Cardiac fibroblast (primary cell): ENCODE measurements at places on chromosomes 13 and 19.

- DNase-seq = no peak
Measured at GRCh38 chr13:103759361-103759760, 693.1 kb upstream of the SLC10A2 start.

GRCh38 chr13:72259528-72259927 lies 392.5 kb upstream of the DACH1 start:
- no peak for DNase-seq

- no peak for DNase-seq
Measured at GRCh38 chr13:44136696-44137268, 236.8 kb upstream of the SERP2 start.

GRCh38 chr13:41582027-41582463 lies 124.7 kb downstream of the RGCC start:
- DNase-seq = no peak

DNA sequence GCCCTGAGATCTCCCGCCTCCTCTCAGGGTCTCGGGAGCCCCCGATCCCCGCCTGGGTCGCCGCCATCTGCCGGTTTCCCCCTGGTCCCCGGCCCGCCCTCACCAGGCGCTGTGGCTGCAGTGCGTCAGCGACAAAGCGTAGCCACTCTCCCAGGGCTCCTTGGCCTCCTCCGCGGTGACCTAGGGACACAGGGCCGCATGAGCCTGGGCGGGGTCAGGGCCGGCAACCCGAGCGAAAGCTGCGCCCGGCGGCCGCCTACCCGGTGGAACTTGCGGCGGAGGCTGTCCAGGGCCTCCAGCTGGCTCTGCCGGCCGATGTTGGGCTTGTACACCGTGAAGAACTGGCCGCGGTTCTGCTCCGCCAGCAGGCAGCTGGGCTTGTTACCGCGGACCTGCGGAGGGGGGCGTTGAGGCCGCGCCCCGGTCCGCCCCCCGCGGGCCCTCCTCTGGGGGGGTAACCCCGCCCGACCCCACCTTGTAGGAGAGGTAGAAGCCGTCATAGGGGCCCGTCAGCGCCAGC lies 5.3 kb downstream of the GPX4 start:
- no peak for DNase-seq

DNA sequence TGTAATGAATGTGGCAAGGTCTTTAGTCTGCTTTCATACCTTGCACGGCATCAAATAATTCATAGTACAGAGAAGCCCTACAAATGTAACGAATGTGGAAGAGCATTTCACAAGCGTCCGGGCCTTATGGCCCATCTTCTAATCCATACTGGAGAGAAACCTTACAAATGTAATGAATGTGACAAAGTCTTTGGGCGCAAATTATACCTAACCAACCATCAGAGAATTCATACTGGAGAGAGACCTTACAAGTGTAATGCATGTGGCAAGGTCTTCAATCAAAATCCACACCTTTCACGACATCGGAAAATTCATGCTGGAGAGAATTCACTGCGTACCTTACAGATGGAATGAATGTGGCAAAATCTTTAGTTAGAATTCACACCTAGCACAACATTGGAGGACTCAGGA lies 3.3 kb upstream of the ZNF880 start:
- DNase-seq = no peak

DNA sequence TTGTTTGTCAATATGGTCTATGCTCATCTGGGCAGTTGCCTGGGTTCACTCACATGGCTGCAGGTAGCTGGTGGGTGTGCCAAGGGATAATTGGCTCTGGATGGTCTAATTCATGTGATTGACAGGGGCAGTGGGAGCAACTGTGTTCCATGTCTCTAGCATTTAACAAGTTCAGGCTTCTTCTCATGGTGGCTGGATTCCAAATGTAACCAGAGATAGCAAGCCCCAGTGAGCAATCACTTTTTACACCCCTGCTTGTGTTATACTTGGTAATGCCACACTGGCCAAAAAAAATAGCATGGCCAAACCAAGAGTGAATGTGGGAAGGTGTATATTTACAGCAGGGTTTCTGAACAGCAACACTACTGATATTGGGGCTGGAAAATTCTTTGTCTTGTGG lies 89.6 kb upstream of the TNFSF11 start:
- peak; percentile 33 for DNase-seq

- DNase-seq = peak; percentile 49
Measured at GRCh38 chr13:45120967-45121831, 889 bp downstream of the GTF2F2 start.

DNA sequence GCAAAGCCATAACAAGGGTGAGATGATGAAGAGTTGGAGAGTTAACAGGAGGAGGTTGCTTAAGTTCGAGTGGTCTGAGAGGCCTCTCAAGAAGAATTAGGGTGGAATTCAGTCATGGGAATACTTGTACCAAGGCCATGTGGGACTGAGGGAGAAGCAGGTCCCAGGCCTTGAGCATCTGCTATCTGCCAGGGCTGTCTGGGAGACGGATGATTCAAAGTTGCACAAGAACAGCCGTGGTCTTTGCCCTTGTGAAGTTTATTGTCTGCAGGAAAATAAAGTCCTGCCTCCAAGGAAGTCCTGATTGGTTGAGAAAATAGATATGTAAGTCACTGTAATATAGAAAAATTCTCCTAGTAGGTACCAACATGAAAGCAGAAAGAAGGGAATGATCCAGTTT lies 178.8 kb upstream of the RFC3 start:
- peak; percentile 93 for DNase-seq

DNA sequence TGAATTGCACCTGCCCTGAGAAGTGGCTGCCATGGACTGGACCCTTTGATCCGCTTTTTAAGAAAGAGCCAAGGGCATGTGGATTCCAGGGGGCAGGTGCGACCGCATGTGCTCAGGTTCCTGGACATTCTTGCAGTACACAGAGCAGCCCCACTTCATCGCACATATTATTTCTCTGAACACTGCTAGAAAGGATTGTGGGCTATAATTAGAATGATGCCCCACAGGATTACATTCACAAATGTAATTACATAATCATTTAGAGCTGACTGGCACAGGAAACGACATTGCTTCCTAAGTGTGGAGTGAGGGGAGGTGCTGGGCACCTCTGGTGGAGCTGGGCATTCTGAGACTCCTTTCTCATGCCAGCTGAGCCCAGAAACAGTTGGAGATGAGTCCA lies 37.5 kb upstream of the VSTM2B start:
- DNase-seq = no peak

DNA sequence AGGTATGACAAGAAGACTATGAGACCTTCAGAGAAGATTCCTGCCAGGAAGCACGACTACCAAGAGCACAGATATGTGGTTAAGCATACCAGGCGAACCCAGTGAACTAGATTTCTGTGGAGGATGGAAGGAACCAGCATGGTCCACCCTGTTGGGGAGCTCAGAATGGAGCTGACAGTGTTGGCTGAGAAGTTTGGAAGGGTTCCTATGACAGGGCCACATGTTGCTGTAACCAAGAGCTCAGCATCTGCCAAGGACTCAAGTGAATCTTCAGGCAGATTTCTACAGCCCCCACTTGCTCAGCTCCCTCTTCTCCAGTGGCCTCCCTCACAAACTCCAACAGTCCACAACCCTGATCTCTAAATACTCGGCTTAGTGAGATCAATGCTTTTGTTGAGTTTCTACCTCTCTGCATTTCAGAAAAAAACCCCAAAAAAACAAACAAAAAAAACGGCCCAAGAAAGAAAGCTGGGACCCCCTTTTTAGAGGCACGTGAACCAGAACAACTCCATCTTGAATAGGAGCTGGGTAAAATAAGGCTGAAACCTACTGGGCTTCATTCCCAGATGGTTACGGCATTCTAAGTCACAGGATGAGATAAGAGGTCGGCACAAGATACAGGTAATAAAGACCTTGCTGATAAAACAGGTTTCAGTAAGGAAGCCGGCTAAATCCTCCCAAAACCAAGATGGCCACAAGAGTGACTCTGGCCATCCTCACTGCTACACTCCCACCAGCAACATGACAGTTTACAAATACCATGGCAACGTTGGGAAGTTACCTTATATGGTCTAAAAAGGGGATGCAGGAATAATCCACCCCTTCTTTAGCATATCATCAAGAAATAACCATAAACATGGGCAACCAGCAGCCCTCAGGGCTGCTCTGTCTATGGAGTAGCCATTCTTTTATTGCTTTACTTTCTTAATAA lies 691.1 kb downstream of the UQCRFS1 start:
- DNase-seq = no peak

- no peak for DNase-seq
Measured at GRCh38 chr19:33866696-33867095, 70.0 kb downstream of the KCTD15 start.

GRCh38 chr13:55266644-55267043 lies 1874.1 kb upstream of the PRR20A start:
- no peak for DNase-seq

DNA sequence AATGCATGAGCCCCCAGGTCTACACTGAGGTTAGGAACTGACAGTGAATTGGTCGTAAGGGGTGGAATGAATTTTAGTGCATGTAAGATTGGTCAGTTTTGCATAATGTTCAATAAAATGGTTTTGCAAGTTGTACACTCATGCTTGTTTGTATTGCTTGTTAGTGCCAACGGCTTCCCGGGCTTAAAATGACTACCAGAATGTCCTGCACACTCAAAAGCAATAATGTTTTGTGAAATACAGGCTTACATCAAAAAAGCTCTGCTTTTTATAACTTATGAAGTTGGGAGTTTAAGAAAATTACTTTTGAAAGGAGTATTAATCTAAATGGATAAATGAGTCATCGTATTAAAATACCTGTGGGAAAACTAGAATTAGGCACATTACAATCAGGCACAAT lies 112.9 kb downstream of the GPC6 start:
- no peak for DNase-seq

DNA sequence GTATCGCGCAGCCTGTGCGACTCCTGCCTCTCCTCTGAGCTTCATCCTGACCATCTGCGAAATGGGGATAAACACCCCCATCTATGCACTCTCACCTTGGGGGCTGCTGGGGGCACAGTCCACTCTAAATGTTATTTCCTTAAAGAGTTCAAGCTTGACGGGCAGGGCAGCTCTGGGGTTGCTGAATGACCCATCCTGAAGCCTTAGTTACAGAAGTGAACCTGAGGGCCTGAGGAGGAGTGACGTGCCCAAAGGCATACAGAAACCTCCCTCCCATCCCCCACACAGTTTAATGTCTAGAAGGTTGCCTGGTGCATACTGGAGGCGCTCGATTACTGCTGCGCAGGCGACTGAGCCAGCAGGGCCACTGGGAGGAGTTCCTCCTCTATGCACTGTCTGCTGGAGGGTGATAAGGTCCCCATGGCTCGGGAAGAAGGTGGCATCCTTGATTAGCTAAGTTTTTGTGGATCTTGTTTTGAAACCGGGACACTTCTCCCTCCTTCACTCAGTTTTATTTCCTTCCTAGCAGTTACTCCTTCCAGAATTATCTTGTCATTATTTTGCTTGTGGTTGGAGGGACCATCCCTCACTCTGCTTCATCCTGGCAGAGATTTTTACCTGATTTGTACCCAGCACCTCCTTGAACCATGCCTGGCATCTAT lies 572 bp upstream of the FKBP8 start:
- DNase-seq = peak; percentile 77
